ENCODE measurements at places on chromosomes 11 and 22. TPM values are rescaled to one million over a fixed set of nuclear protein-coding genes. Genes with fewer than 3 reads are reported as not detected.

NLRP10 gene
- not detected for total RNA-seq

BARX2 gene
- total RNA-seq: not detected

PKDREJ gene
- 0.08 TPM for total RNA-seq

OR52N4 gene
- total RNA-seq: not detected
